ENCODE measurements at places on chromosomes 12 and 14.

DNA sequence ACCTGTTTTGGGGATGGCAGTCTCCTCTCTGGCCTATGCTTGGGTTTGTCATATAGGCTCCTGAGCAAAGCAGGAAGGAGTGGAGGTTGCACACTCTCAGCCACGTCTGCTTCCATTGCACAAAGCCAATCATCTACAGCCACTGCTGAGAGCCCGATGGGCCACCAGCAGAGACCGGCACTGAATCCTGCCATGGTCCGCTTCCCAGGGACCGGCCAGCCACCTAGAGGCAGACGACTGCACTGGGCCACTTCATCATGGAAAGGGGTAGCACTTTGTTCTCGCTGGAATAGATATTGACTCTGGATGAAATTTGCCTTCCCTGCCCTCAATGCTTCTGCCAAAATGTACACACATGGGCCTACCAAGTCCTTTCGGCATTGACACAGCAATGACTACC is 22.3 kb downstream of the DLK1 start:
- no peak for DNase-seq

DNA sequence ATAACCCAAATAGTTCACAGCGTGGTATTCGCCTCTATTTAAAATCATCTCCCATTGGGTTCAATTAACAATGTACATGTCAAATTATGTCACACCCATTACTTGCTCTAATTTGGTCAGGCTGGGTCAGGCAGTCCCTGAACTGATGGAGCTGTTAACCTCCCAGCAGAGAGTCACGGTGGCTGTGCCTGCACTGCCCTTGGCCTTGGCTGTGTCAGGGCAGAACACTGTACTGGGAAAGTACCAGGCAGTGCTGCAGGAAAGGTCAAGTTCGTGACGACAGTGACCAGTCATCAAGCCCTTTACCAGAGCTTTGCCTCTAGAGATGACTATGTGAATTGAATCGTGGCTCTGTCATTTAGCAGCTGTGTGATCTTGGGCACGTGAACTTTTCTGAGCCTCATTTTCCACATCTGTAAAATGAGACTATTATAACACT is 100.0 kb downstream of the ARF6 start:
- DNase-seq, result no peak

GRCh38 chr14:104389326-104390220 is 190.0 kb upstream of the C14orf180 start:
- DNase-seq, result no peak

- DNase-seq, result no peak
These were observed 33.1 kb downstream of the KCNA5 start for GRCh38 chr12:5076761-5077160.

DNA sequence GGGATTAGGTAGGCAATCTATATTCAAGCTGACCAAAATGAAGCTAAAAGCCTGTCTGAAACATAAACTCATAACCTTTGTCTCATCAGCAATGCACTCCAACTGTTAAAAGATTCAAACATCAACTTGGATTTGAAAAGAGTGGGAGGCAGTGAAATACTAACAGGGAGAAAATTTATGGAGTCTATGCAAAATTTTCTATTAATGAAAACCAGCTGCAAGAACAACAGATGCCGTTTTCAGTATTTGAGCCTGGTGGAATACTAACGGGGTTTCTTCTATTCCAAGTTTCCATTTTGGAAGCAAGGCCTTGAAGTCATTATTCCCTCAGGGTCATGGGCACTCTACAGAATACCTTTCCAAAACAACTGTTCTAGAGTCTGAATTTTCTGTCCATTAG is 88.3 kb downstream of the LRP6 start:
- peak; percentile 45 for DNase-seq
